ENCODE measurements at places on chromosomes 5 and 9.

DNA sequence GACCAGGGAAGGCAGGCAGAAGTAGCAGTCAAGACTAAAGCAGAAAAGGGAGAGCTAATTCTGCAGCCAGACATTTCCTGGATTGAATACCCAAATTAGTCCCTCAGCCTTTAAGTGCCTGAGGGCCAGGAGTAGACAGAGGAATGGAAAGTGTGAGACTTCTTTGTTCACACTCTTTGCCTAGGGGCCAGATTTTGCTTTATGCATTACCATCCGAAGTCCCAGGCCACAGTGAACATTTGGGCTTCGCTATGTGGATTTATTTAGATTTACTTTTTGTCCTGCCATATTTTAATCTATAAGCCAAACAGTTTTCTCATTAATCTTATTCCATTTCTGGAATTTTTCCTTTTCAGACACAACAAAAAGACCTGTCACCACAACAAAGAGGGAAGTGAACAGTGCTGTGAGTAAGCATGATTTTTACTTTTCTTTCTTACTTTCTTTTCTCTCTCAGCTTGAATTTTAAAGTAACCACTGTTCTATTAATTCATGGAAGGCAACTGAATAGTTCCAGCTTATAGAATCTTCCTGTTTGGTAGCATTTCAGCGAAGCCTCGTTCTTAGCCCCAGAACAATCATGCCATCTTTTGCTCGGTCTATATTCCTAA, 52.6 kb downstream of the PDCD1LG2 start:
- no peak for DNase-seq

DNA sequence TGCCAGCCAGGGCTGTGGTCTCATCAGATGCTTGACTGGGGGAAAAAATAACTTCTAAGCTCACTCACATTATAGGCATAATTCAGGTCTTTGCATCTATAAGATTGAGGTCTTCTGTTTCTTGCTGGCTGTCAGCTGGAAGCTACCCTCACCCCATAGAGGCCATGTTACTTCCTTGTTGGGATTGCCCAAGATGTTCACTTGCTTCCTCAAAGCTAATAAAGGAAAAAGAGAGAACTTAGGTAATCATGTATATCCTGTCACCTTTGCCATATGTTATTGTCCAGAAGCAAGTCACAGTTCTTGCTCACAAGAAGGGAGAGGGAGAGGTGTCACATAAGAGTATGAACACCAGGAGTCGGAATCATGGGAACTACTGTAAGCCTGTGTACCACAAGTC, 38.7 kb upstream of the ANKRD34B start:
- no peak for DNase-seq

DNA sequence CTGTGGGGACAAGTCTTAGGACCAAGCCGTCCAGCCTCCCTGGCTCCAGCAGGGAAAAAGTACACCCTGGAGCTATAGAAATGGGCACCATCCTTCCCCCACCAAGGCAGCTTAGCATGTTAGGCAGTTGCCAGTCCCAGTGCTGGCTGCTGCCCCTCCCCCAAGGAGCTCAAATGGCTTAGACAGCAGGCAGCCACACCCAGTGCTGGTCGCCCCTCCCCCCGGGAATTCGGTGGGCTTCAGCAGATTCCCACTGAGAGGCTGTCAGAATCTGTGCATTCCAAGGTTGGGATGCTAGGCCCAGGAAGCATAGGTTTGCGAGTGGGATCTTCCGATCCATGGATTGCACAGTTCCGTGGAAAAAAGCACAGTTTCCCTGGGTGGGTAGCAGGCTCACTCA, 105.2 kb upstream of the ITGA1 start:
- no peak for DNase-seq

- DNase-seq: no peak
Observed at GRCh38 chr9:133992780-133993634, 883 bp upstream of the VAV2 start.

GRCh38 chr5:39755986-39756385, 331.2 kb upstream of the DAB2 start:
- no peak for DNase-seq

- DNase-seq: no peak
Observed at GRCh38 chr5:171850324-171850947, 64.8 kb downstream of the SMIM23 start.

DNA sequence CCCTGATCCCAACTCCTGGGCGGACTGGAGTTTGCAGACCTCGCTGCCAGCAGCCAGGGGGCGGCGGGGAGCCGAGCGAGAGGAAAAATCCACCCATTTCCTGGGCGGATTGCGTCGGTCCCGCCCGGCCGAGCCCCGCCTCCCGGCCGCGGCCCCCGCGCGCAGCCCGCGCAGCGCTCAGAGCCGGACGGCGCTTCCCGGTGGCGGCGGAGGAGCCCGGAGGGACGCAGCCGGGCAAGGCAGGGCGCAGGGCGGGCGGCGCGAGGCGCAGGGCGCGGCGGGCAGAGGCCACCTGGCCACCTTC, at the start of gene OLFM1:
Gene OLFM1 (plus strand): TSS at position 180 of the 304 bp plus-strand sequence. CDS start 322 bp downstream, outside the sequence.
- no peak for DNase-seq

DNA sequence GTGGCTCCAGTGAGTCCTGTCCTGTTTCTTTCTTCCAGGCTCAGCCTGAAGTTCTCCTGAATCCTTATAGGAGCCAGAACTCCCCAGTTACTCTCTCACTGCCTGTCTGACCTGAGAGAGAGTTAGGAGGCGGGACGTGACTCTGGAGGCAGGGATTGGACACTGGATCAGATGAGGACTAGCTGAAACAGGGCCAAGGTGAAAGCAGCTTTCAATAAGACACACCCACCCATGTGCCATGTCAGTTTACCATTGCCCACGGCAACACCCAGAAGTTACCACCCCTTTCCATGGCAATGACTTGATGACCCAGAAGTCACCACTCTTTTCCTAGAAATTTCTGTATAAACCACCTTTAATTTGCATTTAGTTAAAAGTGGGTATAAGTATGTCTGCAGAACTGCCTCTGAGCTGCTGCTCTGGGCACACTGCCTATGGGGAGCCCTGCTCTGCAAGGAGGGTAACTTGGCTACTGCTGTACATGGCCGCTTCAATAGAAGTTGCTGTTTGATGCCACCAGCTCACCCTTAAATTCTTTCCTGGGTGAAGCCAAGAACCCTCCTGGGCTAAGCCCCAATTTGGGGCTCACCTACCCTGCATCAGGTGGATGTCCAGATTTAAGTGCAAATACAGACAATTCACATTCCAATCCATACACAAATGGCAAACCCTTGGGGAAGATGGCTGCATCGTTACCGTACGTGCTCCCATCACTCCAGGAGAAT, 13.7 kb downstream of the FCN2 start:
- DNase-seq: no peak

- DNase-seq: no peak
Observed at GRCh38 chr9:119088002-119088547, 281.2 kb downstream of the BRINP1 start.

Measured in cortex of kidney (tissue), 1 donor.